ENCODE measurements at places on chromosomes 6 and 20.

DNA sequence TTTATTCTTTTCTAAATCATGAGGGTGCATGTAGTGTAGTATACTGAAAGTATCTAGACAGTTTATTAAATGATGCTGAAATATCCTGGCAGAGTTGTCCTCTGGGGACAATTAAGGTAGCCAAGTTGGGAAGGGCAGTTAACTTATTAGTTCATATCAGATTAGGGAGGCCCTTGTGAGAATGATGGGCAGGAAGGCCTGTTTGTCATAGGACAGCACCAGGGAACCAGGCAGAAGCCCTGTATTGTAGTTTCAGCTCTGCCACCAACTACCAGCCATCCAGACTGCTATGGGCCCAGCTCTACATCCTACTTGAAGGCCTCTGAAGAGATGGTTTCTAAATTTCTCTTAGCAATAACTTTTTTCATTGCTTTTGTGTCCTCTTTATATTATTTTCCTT is 4.0 kb downstream of the MYLIP start:
- DNase-seq, result no peak

- DNase-seq, result no peak
Observed at GRCh38 chr6:117985916-117986315, 78.9 kb downstream of the SLC35F1 start.

GRCh38 chr20:57589728-57590484 is 29.0 kb downstream of the PCK1 start:
- DNase-seq, result no peak

DNA sequence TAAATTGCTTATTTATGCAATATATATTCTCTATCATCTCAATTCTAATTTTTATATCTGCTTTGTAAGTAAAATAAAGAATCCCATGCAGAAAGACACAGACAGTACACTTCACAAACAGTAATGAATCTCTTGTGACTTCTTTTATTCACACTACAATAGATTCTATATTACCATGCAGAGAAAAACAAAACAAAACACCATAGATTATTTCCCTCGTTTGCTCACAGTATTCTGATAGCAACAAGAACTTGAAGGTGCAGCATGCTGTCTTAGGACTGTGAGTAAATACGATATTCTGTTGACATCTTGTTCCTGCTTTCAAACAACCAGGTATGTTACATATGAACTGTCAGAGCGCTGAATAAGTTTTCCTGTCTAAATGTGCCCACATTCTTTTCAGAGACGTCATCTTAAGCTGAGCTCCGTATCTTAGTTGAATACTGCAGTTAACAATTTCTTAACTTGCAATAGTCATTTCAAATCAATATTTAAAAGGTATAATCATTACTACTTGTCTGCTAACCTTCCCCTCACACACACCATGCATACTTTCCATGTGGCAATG is 140.1 kb downstream of the BTBD9 start:
- DNase-seq, result no peak

GRCh38 chr6:156190270-156190669 is 586.9 kb upstream of the ARID1B start:
- no peak for DNase-seq

GRCh38 chr20:50636601-50637540 is 54.5 kb downstream of the RIPOR3 start:
- no peak for DNase-seq

DNA sequence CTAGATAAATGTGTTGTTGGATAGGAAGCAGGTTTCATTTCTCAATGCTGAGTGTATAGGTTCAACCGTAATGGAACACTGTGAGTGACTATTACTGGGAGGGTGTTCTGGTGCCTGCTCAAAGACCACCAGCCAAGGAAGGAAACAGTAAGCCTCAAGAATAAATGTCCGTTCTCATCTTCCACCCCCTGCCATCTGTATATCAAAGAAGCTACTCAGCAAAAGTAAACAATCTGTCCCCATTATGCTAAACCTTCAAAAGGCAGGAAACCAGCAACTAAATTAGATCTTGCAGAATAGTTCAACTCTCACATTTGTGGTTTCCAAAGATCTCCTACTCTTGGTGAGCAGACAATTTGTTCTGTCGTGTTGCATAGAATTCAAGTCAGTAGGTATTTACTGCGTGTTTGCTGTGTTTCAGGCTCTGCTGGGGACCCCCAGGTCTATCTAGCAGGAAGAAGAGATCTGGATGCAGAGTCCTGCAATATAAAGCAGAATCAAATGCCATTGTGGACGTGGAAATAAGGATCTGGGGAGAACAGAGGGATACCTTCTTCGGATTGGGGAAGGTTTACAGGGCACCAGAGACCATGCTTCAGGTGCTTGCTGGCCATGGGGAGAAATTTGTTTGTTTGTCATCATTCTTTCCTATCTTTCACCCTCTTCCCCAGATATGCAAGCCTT is 87.3 kb downstream of the SCML4 start:
- no peak for DNase-seq

DNA sequence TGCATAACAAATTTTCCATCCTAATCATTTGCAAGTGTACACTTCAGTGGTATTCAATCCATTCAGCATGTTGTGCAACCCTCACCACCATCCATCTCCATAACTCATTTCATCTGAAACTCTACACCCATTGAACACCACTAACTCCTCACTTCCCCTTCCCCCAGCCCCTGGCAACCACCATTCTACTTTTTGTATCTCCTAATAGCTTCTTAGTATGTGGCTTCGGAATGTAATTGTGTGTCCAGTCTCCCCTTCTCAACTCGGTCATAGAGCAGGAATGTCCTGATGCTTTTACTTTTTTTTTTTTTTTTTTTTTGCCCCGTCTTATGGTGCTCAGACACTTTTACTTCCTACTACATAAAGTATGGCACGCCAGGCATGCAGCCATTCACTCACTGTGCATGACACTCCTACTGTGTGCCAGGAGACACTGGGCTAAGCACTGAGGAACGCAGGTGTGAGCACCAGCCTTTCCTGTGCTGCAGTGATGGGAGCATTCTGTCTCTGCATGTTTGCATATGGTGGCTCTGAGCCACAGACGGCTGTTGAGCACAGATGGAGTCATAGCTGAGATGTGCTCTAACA is 15.3 kb downstream of the HCK start:
- no peak for DNase-seq
